Regular cardiac myocyte (primary cell): ENCODE measurements at places on chromosomes 11 and 22. TPM values are rescaled to one million over a fixed set of nuclear protein-coding genes. Genes with fewer than 3 reads are reported as not detected.

DSCAML1 gene
- total RNA-seq, result under 0.01 TPM in 1 of 2 replicates, not detected in the other

JHY gene
- 0.38 and 1.1 TPM in 2 replicates for total RNA-seq

PDGFB gene
- 1.1 and 2.3 TPM in 2 replicates for total RNA-seq

DNAJB13 gene
- under 0.01 and 0.38 TPM in 2 replicates for total RNA-seq

NLRP10 gene
- 5.4 and 9.0 TPM in 2 replicates for total RNA-seq

WBP2NL gene
- 0.19 and 0.56 TPM in 2 replicates for total RNA-seq

NLRP14 gene
- under 0.01 and 0.19 TPM in 2 replicates for total RNA-seq
